Vagina (tissue), 2 donors: ENCODE measurements at places on chromosomes 13 and 19.

- DNase-seq = no peak
These were observed 13.7 kb downstream of the KLHL26 start for GRCh38 chr19:18650468-18651041.

DNA sequence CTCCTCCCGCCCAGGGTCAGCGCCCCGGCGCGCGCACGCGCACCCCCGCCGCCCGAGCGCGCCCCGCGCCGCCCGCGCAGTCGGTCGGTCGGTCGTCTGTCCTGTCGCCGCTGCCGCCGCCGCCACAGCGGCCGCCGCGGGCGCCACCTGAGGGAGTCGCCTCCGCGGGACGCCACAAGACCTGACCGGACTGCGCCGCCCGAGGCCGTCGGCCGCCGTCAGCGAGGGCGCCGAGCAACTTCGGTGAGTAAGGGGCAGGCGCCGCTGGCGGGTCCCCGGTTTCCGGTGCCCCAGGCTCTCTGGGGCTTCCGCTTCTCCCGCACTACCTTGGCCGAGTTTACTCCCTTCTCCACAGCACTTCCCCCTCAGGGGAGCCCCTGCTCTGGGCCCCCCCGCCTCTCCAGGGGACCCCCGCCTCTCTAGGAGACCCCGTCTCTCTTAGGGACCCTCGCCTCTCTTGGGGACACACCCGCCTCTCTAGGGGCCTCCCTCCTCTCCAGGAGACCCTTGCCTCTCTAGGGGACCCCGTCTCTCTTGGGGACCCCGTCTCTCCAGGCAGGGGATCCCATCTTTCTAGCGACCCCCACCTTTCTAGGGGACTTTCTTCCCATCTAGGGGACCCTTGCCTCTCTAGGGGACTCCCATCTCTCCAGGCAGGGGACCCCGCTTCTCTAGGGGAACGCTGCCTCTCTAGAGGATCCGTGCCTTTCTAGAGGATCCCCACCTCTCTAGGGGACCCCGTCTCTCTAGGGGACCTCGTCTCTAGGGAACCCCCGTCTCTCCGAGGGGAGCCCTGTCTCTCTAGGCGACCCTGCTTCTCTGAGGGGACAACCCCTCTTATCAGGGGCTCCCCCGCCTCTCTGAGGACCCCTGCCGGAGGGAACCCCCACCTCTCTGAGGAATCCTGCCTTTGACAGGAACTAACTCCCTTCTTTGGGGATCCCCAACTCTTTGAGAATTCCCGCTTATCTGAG lies 19.3 kb upstream of the GATAD2A start:
- no peak for DNase-seq

DNA sequence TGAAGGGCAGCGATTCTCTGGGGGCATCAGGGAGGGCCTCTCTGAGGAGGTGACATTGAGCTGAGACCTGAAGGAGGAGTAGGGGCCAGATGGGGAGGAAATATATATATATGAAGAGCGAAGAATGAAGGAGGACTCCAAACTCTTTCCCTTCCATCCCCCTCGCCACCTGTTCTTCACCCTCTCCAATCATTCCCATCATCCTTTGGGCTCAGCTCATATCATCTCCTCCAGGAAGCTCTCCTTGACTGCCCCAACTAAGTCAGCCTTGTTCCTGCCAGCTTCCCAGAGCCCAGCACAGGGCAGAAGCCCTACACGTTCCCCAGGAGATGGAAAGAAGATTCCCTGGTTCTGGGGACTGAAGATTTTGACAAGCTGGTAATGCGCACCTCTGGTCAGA lies 33.0 kb upstream of the SEMA6B start:
- DNase-seq = no peak

DNA sequence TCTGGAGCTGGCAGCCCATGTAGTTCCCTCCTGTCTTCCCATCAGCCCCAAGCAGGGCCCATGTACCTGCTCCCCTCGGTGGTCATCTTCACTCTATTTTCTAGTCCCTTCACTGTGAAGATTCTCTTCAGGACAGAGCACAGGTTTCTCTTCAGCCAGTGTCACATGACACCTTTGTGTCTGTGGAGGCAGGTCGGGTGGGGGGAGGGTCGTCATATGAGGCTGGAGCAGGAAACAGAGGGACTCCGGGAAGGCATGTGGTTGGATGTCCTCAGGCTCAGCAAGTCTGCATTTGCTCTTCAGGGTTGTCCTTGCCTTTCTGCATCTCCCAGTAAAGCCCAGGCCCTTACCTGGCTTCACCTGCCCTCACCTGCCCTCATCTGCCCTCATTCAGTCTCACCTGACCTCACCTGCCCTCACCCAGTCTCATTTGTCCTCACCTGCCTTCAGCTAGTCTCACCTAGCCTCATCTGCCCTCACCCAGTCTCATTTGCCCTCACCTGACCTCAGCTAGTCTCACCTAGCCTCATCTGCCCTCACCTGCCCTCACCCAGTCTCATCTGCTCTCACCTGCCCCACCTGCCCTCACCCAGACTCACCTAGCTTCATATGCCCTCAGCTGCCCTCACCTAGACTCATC lies 120.3 kb downstream of the ZDHHC20 start:
- DNase-seq = no peak

DNA sequence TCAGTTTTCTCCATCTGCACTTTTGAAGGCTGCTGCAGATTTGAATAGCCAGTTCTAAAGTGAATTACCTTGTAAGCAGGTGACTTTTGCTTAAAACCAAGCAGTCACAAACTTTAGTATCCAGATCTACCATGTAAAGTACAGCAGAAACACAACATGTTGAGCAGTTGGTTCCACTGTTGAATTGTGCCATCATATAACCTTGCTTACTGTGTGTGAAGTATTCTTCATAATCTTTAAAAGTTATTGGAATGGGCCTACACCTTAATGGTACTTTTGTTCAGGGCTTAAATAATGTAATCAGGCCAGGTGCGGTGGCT lies 23.2 kb upstream of the MTUS2 start:
- no peak for DNase-seq
